ENCODE measurements at places on chromosomes 4 and X.

- DNase-seq, result peak; percentile 37
Measured at GRCh38 chrX:16712548-16713155, at the start of gene CTPS2. CTPS2 (minus strand) TSS chrX:16712669; CDS start chrX:16702902, 9,767 bp downstream.

DNA sequence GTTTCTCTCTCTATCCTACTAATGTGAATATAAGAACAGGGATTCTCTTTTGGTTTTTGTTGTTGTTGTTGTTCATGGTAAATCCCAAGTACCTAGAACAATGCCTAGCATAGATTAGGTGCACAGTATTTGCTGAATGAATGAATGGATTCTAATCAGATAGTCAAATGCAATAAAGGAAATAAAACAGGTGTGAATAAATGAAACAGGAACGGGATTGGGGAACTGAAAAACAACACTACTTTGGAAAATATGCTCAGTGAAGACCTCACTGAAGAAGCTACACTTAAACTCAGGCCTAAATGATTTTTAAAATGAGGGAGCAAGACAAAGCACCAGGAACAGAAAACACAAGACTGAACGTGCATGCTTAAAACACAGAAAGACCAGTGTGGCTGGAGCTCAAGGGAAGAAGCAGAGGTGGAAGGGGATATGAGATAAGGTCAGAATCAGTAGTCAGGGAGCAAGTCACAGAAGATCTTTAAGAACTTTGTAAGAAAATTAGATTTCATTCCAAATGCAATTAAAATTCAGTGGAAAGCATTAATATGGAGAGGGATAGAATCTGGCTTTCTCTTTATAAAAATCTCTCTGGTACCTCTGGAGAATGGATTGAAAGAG is 144.7 kb downstream of the ZAR1 start:
- no peak for DNase-seq

DNA sequence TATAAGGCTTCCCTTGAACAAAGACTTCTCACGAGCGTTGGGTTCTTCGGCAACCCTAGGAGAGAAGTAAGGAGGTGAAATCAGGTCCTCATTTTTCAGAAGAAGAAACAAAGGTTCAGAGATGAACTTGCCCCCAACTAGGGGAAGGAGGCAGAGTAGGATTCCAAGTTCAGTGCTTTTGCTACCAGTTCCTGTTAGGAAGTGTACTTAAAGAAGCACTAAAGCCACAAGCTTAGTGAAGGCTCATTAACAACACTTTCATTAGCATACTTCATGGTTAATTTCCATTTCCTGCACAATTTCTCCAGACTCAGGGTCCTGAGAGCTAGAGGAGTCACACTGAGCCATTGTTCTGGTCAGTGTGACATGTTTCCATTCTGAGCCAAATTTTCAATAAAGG is 52.1 kb downstream of the VSIG4 start:
- DNase-seq, result peak; percentile 21

DNA sequence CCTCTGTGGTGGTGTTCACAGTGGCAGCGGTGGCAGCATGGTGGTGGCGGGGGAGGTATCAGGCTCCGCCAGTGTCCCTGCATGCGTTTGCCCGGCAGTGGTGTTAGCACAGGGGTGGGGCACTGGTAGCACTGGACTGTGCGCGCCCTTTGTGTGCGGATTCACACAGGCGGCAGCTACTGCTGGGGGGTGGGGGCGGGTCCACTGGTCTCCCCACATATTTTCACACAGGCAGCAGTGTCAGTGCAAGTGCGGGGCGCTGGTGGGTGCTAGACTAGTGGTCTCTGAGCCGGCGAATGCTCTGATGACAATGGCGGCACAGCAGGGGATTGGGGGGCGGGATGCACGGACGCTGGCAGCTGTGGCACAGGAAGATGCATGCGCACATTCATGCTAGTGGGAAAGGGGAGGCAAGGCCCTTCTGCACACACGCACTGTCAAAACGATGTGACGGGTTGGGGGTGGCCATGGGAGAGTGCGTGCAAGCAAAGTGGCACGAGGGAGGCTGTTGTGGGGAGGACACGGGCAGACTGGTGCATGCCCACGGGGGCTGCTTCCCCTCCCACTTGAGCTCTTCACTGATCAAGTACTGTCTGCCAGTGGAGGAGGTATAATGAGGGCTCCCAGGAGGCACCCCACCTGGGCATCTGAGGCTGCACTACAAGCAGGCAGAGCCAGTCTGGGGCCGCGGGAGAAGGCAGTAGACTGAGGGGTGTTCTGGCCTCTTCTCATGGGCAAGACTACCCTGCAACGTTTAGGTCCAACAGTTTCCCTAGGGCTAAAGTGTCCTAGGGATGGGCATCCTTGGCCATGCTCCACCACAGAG is 53.0 kb downstream of the POF1B start:
- no peak for DNase-seq

GRCh38 chr4:57077550-57078343 is 32.4 kb downstream of the IGFBP7 start:
- DNase-seq, result no peak

DNA sequence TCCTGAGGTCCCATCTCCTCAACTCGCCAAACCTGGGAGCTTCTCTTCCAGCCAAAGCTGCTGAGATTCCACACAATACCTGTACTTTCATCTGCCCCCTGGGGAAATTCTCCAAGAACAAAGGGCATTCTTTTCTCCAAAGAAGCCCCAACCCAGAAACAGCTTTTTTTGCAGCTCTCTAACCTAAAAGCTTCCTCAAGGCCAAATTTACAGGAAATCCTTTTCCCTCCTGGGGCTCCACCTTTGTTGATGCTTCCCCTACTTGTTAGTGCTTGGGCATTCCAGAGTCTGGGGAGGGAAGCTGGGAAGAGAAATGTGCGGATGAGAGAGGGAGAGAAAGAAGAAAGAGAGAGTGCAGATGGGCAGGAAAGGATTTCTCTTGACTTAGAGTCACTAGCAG is 24.3 kb downstream of the ZBTB33 start:
- DNase-seq, result no peak

GRCh38 chr4:40377512-40378365 is 42.6 kb downstream of the CHRNA9 start:
- no peak for DNase-seq

GRCh38 chr4:155999725-156000124 is 46.1 kb upstream of the CTSO start:
- no peak for DNase-seq

- DNase-seq, result no peak
Measured at GRCh38 chr4:9594948-9595347, 150.7 kb downstream of the DEFB131A start.

GRCh38 chrX:151921292-151921691 is 8.6 kb downstream of the MAGEA4 start:
- no peak for DNase-seq

DNA sequence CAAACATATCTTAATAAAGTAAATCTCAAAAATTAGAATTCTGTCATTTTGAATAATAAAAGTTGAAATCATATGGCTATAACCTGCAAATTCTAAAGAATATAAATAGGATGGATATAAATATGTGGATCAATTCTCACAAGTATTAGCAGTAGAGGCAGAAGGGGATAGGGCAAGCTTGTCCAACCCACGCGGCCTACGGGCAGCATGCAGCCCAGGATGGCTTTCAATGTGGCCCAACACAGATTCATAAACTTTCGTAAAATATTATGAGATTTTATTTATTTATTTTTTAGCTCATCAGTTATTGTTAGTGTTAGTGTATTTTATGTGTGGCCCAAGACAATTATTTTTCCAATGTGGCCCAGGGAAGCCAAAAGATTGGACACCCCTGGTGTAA is 41.4 kb downstream of the PPA2 start:
- DNase-seq, result no peak

DNA sequence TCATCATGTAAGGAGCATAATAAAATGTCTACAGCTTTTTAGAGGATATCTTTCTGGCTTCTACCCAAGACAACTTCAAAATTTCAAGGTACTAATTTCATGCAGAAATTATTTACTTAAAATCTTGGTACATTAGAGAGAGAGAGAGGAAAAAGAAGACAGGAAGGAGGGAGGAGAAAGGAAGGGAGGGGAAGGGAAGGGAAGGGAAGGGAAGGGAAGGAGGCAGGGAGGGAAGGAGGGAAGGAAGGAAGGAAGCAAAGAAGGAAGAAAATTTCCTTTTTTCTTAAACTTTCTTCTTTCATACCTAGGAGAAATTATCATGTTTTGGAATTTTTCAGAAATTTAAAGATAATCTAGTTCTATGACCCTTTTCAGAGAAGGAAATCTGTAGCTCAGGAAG is 61.8 kb downstream of the HS3ST1 start:
- no peak for DNase-seq

DNA sequence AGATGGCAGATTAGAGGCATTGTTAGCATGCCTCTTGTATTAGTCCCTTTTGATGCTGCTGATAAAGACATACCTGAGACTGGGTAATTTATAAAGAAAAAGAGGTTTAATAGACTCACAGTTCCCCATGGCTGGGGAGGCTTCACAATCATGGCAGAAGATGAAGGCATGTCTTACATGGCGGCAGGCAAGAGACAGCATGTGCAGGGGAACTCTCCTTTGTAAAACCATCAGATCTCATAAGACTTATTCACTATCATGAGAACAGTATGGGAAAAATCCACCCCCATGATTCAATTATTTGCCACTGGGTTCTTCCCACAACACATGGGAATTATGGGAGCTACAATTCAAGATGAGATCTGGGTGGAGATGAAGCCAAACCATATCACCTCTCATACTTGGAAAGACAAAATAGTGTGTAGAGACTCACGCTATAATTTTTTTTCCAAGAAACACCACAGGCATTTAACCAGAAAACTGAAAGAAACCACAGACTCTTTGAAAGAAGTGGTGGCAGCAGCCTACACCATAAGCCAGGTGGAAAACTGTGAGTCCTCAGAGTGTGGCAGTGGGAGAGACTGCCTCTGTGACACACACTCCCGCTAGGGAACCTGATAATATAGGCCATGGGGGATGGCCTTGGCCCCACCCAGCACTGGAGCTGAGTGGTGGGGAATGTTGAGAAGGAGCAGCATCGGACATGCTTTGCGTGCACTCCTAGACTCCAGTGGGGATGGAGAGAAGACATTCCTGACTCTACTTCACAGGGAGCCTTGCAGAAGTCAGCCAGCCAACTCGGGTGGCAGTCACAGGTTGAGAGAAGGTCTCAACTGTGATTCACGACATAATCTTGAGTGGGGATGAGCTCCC is 51.5 kb downstream of the SLC2A9 start:
- no peak for DNase-seq

DNA sequence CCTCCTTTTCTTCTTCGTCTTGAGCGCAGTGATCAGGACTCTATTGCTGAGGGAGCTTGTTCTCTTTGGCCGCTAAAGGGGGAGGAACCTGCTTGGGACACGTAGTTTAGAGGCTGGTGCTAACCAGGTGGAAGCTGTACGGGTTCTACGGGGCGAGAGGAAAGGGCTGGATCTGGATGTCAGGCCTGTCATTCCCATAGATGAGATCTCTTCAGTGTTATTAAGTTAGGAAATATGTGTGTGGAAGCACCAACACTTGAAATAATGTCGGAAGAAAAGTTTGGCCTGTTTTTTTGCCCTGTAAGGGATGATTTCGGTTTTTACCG is 643 bp downstream of the SRP72 start:
- DNase-seq, result no peak

DNA sequence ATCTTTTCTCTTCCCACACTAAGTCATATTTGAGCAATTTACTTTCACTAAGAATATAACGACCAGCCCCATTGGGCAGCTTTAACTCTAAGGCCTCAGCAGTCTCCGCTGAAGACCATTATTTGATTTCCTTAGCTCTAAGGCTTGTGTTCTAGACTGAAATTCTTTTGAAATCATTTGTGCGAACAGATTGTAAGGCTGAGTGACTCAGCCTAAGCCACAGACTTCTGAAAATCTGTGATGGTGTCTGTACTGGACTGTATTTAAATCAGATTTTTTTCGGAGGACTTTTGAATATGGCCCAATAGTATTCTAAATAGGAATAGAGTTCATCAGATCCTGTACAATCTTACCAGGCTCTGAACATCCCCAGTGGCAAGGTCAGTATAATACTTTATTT is 150.3 kb upstream of the TECRL start:
- no peak for DNase-seq

- no peak for DNase-seq
Measured at GRCh38 chrX:48489892-48490291, 13.9 kb downstream of the FTSJ1 start.

GRCh38 chr4:166882221-166882620 is 352.1 kb downstream of the SPOCK3 start:
- no peak for DNase-seq

DNA sequence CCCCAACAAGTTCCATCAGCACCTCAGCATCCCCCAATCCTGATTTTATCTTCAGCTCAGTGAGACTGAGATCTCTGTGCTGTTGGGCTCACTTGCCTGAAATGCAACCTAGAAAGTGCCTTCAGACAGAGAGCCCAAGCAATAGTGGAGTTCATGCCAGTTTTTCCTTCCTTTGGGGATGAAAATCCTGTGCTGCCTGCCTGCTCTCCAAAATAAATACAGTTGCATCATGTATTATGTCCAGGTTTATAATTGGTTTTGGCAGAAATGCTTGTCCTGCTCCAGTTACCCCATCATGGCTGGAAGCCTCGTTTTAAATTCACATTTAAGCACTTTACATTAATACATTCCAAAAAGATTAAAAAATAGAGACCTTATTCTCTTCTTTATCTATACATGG is 1865.5 kb upstream of the TENM3 start:
- DNase-seq, result no peak

GRCh38 chr4:151418385-151418784 is 9.4 kb downstream of the FHIP1A start:
- DNase-seq, result no peak

- no peak for DNase-seq
Measured at GRCh38 chrX:132728296-132728695, 230.1 kb downstream of the HS6ST2 start.

DNA sequence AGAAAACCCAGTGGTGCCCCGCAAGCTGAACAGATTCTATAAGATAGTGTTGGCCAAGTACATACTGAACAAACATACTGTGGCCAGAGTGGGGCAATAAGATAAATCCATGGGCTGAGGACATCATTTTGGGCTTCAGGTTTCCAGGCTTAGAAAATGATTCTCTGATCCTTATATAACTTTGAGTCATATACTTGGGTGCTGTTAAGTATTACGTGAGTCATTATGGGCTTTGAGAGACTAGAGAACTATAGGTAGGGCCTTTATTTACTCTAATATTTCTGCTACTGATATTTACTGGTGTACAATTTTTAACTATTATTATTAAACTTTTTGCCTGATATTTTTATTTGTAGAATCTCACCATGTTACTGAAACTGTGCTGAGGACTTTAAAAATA is 586.1 kb downstream of the CENPC start:
- DNase-seq, result no peak

- no peak for DNase-seq
Measured at GRCh38 chr4:67616478-67616877, 58.0 kb downstream of the STAP1 start.

- DNase-seq, result peak; percentile 65
Measured at GRCh38 chr4:162274354-162274753, 110.6 kb upstream of the FSTL5 start.

Data from inflammatory macrophage (primary cell).